ENCODE measurements at places on chromosomes 3 and 15.

GRCh38 chr15:62658498-62658897 is 384.0 kb upstream of the TPM1 start:
- DNase-seq: no peak

DNA sequence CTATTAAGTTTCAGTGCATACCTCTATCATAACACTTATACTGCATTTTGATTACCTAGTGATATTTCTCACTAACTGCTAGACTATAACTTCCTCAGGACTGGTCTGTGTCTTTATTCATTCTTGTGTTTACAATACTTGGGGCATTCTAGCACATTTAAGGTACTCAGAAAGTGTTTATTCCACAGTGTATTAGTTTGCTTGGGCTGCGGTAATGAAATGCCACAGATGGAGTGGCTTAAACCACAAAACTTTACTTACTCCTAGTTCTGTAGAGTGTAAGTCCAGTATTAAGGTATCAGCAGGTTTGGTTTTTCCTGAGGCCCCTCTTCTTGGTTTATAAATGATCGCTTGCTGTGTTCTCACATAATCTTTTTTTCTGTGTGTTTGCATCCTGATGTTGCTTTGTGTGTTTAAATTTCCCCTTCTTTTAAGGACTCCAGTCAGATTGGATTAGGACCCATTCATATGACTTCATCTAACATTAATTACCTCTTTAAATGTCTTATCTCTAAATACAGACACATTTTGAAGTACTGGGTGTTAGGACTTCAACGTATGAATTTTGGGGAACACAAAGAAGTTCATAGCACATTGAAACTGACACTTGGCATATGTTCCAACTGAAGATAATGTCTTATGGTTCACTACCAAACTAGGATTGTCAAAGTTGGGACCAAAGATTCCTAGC is 23.9 kb downstream of the RNF111 start:
- DNase-seq: no peak

- DNase-seq: no peak
Observed at GRCh38 chr3:47954567-47954966, 61.6 kb downstream of the MAP4 start.

GRCh38 chr3:58691997-58692396 is 25.4 kb upstream of the FAM3D start:
- DNase-seq: no peak

DNA sequence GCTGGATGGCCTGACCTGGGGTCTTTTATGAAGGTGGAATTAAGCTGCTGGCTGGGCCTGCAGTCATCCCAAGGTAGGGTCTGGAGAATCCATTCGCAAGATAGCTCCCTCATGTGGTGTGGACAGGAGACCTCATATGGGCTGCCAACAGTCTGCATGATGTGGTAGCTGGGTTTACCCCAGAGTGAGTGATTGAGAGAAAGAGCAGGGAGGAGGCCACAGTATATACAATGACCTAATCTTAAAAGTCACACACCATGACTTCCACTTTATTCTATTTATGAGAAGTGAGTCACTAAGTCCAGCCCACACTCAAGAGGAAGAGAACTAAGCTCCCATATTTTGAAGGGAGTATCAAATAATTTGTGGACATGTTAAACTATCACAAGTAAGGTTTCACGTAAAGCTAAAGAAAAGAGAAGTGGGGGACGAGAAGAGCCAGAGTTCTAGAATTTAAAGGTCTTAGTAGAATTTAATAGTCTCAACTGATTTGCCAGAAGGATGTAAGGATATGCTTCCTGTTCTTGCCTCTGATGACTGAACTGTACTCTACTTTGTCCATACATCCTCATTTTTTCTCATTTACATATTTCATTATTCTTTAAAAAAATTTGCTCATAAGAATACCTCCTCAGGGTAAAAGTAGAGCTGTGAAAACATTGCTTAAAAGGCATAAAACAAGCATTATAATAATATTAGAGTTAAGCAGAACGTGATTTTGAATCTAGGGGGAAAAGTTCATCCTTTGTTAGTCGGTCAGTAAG is 184.4 kb downstream of the PEX5L start:
- DNase-seq: no peak

DNA sequence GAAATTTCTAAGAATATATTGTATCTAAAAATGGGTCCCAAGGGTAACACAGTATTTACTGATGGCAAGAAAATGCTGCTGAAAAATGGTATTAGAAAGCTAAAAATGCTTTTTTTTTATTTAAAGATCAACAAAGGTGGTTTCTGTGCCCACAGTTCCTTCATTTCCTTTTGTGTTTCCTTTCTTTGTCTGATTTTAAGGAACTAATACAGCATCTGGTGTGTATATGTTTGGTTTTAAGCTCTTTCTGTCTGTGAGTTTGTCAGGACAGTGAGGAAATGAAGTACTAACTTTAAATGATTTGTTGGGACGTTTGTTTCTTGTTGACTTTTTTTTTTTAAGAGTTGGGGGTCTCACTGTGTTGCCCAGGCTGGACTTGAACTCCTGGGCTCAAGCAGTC is 38.2 kb downstream of the RASA2 start:
- no peak for DNase-seq

GRCh38 chr15:66039117-66039871 is 170.0 kb downstream of the RAB11A start:
- DNase-seq: no peak

- DNase-seq: no peak
Observed at GRCh38 chr3:112095731-112096130, 9.5 kb downstream of the C3orf52 start.

GRCh38 chr15:70956201-70956995 is 63.8 kb downstream of the LRRC49 start:
- DNase-seq: no peak

DNA sequence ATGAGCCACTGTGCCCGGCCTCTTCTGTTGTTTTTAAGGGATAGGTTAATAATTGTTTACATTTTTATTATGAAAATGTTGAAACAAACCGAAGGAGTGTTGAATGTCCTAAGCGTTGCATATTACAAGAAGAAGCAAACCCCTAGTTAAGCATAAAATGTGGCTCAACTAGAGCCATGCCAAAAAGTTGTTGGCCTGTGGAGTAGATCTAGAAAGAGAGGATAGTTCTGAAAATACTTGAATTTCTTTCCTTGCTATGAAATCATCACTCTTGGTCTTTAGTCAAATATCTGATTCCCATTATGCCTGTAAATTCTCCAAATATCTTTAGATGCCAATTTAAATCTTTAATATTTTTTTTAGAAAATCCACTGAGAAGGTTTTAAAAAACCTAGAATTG is 12.8 kb downstream of the RBP2 start:
- DNase-seq: no peak

- no peak for DNase-seq
Observed at GRCh38 chr15:39430389-39430788, 150.5 kb upstream of the THBS1 start.

DNA sequence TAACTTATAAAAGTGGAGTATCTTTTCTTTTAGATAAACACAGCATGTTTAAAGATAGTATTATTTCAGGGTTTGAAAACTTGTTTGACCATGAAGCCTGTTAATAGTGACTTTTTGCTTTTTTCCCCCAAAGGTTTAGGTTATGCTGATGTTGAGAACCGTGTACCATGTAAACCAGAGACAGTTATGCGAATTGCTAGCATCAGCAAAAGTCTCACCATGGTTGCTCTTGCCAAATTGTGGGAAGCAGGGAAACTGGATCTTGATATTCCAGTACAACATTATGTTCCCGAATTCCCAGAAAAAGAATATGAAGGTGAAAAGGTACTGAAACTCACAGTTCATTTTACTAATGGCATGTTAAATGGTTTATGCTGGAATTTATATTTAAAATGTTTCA is 5.1 kb downstream of the LACTB start:
- no peak for DNase-seq

DNA sequence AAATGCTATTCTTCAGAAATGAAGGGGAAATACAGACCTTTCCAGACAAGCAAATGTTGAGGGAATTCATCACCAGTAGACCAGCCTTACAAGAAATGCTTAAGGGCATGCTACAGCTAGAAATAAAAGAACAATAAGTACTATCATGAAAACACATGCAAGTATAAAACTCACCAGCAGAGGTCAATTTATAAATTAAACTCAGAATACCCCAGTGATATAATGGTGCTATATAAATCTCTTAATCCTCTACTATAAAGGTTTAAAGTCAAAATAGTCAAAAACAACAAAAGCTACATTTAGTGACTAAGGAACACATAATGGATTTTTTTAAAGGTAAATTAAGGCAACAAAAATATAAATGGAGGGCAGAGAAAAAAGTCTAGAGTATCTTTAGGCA is 142.5 kb downstream of the CPNE4 start:
- no peak for DNase-seq

DNA sequence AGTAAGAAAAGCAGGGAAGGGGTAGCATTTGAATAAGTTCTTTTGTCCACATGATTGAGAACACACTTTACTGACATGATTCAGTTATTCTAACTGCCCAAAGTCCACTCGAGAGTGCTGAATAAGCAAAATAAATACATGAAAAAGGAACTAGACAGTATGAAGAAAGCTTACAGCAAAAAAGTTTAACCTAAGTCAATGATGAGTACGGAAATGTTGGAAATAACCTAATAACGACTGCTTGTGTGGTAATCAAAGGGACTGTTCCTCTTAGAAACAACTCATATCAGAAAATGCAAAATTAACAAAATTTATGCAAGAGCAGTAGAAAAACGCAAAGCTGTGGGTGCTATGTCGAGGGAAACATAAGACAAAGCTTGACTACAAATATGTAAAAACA is 36.6 kb downstream of the DMXL2 start:
- no peak for DNase-seq

- DNase-seq: no peak
Observed at GRCh38 chr15:31268108-31268501, 58.5 kb upstream of the KLF13 start.

DNA sequence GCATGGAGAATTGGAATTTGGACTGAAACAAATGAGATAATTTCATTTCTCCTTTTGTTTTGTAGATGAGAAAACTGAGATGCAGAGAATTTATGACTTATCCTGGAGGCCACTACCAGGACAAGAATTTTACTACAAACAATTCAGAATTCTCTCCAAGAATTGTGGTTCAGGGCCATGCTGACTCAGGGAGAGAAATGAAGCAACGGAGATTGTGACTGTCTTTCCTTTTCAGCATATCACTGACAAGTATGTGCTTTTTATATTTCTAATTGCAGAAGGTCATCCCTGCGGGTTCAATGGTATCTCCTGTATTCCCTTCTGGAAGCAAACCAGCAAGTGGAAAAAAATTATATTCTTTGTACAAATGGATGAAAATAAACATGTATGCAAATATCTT is 170.8 kb upstream of the MITF start:
- DNase-seq: no peak

DNA sequence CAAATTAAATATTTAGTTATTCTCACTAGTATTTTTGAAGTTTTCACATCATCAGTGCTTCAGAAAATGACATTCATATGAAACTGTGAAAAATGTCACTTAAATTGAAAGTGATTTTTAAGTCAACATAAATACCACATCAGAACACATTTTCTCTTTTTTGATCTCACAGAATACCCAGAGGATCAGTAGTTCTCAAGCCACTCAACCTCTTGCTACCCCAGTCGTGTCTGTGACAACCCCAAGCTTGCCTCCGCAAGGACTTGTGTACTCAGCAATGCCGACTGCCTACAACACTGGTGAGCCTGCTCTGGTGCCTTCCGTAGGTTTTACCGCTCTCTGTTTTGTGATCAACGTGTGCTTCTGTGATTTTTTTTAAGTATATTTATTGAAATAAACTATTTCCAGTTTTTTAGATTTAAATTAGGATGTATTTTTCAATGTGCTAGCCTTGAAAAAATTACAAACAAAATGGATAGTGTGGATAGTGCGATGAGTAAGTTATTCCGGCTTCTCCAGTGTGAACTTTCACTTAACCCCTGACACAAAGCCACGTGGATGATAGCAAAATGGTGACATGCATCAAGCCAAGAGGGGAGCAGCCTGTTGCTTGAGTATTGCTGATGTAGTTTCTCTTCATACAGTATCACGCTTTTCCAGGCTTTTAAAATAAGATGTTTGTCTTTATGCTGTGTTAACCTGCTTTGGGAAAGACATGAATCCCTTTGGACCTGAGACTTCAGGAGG is 26.5 kb downstream of the LYSMD4 start:
- DNase-seq: peak; percentile 23

- no peak for DNase-seq
Observed at GRCh38 chr15:101042320-101042719, 123.2 kb downstream of the LRRK1 start.

DNA sequence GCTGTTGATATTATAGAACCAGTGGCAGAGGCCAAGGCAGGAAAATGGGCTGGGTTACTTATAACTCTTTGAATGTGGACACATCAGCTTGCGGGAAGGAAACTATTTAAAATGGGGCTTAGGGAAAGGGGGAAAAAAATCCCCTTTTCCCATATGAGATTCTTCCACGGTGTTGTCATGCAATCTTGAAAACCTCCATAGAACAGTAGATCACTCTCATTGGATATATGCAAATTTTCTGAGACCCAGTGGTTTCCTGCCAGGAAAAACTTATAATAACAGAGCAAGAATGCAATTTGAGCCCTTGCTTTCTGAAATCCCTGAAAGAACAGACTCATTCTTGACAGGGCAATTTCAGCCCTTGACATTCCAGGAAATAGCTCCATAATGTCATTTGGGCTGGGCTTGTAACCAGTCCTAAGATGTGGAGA is 31.1 kb downstream of the TMEM212 start:
- no peak for DNase-seq

GRCh38 chr3:119604878-119605277 is 7.2 kb downstream of the PLA1A start:
- DNase-seq: no peak

GRCh38 chr15:72824781-72825180 is 41.2 kb upstream of the ADPGK start:
- DNase-seq: no peak

DNA sequence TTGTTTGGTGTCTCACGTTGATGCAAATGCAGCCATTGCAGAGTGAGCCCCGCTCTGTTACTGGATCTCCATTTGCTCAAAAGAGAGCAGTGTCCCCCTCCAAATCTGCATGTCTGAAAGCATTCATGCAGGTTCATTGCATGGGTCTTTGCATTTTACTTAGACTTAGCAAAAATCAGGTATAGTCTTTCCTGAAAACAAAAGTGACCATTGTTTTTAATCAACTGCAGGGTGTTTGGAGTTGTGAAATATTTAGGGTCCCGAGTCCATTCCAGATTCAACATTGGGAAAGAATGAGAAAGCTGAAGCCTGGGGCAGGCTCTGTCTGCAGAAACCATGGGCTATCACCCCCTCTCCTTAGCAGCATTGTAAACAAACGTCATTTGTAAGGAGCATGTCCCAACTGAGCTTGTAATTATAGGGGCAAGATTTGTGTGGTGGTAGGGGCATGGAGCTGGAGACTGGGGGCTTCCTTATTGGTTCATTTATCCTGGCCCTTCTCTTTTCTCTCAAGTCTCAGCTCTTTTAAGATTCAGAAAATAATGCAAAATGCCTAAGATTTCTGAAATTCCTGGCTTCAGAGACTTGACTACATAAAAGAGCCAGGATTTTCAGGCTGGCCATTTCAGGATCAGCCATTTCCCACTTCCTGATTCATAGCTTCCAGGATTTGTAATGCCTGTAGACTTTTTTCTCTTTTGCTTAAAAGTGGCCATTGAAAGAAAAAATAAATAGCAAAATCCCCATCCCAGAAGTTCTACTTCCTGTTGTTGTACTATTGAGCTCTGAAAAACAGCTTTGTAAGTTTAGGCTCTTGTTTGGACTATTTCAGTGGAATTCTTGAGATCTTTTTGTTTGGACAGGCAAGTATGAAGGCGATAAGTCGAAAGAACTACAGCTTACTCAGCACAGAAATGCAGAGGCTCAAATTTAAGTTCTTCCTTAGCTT is 23.0 kb downstream of the IGF1R start:
- DNase-seq: no peak
